NCI-H1694 treated with DMSO at 0.1 percent for 48 hours (cell line): ENCODE measurements at places on chromosomes 7 and 10.

GRCh38 chr10:133094286-133094685 lies 6.6 kb downstream of the ADGRA1 start:
- DNase-seq = no peak

DNA sequence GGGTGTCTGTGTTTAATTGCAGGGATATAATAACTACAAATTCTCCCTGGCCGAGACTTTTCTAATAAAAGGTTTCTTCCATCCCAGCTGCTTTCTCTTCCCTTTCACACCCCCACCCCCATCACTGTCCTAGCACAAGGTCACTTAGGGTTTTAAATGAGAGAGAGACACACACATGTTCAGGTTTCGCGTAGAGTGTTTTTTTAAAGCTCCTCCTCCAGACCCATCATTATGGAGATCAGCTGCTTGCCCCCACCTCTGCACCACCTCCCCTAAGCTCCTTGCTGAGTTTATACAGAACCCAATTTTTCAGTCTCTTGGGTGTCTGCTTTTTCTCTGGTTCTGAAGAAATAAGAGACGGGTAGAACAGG lies 18.6 kb downstream of the LRMDA start:
- DNase-seq = no peak

DNA sequence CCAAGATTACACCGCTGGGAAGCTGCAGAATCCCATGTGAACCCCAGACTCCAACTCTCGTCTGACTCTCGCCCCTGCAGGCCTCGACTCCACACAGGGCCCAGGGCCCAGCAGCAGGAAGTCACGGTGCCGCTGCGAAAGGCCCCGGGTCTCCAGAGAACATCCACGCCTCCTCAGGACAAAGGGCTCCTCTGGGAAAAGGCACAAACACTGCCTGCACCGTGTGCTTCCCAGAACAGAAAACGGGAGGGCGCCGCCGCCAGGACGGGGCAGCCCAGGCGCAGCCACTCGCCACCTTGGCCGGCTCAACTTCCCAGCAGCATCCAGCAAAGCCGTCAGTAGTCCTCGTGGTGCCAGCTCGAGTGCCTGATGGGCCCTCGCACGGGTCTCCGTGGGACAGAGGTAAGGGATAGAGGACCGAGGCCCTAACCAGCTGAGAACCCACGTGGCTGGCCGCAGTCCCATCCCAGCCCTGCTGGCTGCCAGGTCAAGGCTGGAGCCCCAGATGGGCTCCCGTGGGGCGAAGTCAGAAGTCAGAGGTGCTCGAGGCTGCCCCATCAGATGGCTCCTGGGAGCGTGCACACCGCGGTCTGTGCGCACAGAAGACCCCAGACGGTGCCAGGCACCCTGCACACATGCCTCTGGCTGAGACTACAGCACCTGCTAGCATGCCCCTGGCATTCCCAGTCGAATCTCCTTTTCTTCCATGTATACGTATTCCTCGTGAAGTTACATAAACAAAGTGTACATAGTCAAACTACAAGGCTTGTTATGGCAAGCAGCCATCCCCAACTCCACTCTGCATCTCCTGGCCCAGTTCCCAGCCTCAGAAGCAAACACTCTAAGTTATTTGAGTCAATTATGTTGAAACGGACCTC lies 60.2 kb downstream of the MAD1L1 start:
- DNase-seq = peak; percentile 17

DNA sequence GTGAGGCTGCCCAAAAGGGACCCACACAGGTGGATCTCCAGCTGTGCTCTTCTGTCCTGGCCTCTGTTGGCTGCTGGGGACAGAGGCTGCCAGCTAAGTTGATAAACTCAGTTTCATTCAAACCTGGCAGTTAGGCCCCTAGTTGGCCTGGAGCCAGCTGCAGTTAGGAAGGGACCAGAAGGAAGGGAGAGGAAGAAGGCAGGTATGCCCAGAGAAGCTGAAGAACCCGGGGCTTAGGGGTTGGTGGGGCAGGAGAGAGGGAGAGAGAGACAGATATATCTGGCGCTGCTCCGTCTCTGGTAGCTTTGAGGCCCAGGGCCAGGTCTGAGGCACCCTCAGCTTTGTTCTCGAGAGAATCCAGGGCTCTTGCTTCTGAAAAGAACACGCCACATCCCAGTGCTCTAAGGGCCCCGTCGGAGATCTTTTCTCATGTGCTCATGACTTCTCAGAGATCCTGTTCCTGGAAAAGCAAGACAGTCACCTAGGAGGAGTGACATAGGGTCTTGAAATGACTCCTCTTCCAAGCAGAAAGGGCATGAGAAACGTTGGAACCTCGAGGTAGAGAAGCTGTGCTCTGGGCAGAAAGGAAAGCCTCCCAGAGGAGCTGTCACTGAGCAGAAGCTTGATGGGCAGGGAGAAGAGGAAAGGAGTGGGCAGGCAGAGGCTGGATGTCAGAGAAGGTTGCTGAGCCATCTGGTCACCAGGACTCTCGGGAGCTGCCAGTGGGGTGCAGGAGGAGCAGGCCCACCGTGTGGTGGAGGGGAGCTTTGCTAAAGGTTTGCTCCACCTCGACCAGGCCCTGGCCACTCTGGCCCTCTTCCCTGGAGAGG lies 153.6 kb downstream of the ARHGAP21 start:
- DNase-seq = no peak

DNA sequence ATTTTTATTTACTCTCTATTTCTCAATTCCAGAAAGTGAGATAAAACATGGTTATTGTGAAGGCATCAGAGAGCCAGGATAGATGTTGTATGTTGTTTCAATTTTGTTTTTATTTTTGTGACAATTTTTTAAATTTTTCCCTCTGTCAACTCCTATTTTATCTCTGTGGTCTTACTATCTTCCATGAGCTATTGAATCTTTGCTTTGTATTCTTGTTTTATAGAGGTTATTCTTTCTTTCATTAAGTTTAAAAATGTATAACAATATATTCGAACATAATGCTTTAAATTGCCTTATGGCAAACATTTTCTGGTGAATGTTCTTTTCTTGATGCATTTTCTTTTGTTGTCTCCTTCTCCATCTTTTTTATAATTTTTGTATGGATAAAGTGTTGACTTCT lies 78.4 kb downstream of the POU6F2 start:
- no peak for DNase-seq

- no peak for DNase-seq
These were observed 51.3 kb downstream of the TWIST1 start for GRCh38 chr7:19066170-19066569.

DNA sequence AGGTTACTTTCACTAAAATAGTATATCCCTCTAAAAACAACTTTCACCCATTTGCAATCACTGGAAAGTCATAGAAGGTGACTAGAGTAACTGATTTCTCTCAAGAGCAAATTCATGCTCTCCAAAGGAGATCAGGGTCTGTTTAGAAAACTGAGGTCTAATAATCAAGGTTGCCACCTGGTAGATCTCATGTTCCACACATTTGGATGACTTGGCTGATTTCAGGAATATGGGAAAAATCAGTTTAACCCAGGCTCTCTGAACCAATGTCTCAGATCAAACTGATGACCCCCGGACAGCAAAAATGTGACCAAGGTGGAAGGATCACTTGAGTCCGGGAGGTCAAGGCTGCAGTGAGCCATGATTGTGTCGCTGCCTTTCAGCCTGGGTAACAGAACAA lies 562.4 kb upstream of the C7orf33 start:
- DNase-seq = no peak

DNA sequence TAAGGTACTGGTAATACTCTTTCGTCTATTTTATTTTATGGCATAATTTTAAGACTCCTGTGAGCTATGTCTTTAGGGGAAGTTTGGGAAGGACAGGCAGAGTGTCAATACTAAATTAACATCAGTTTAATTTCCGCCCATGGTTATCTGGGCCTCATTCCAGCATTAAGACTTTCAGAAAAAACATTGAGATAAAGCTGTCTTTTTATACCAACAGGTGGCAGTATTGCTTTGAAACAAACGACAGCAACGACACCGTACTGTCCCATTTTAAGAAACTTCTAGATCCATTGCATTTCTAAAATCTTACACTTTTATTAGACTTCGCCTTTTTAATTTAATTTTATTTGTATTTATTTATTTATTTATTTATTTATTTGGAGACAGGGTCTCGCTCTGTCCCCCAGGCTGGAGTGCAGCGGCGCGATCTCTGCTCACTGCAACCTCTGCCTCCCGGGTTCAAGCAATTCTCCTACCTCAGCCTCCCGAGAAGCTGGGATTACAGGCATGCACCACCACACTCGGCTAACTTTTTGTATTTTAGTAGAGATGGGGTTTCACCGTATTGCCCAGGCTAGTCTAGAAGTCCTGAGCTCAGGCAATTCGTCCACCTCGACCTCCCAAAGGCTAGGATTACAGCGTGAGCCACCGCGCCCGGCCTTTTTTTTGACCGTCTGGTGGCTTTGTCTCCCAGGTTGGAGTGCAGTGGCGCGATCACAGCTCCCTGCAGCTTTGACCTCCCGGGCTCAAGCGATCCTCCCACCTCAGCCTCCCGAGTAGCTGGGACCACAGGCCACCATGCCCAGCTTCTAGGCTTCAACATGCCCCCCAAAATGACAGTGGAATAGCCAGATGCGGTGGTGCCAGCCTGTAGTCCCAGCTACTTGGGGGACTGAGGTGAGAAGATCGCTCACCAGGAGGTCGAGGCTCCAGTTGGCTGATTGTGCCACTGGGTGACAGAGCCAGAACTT lies 78.7 kb upstream of the C1GALT1 start:
- DNase-seq = peak; percentile 78
